ENCODE measurements at places on chromosomes 3 and 15. TPM values are rescaled to one million over a fixed set of nuclear protein-coding genes. Genes with fewer than 3 reads are reported as not detected.

The ANKRD63 gene
- 0.26 TPM for total RNA-seq

The WDR72 gene
- 2.1 TPM for total RNA-seq

The PLA2G4B gene
- total RNA-seq = 4.2 TPM

The PTX3 gene
- 1.4 TPM for total RNA-seq

The RHCG gene
- not detected for total RNA-seq

The CIDEC gene
- total RNA-seq = not detected

The BCL6 gene
- 10.4 TPM for total RNA-seq

The MUSTN1 gene
- 0.84 TPM for total RNA-seq

The ZNF654 gene
- 6.2 TPM for total RNA-seq
